Stimulated activated CD8-positive, alpha-beta memory T cell treated with anti-CD3 and anti-CD28 coated beads, Interleukin-7, amount 100 ng/mL, for 48 hours (primary cell): ENCODE measurements at places on chromosomes 16 and 17.

DNA sequence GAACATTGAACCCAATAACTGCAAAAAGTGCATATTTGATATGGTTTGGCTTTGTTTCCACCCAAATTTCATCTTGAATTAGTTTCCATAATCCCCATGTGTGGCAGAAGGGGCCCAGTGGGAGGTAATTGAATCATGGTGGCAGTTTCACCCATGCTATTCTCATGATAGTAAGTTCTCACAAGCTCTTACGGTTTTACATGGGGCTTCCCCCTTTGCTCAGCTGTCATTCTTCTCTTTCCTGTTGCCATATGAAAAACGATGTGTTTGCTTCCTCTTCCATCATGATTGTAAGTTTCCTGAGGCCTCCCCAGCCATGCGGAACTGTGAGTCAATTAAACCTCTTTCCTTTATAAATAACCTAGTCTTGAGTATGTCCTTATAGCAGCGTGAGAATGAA lies 127.6 kb downstream of the CHD9NB start:
- no peak for DNase-seq

- DNase-seq = peak; percentile 69
Measured at GRCh38 chr16:15961060-15961511, 11.7 kb downstream of the ABCC1 start.

DNA sequence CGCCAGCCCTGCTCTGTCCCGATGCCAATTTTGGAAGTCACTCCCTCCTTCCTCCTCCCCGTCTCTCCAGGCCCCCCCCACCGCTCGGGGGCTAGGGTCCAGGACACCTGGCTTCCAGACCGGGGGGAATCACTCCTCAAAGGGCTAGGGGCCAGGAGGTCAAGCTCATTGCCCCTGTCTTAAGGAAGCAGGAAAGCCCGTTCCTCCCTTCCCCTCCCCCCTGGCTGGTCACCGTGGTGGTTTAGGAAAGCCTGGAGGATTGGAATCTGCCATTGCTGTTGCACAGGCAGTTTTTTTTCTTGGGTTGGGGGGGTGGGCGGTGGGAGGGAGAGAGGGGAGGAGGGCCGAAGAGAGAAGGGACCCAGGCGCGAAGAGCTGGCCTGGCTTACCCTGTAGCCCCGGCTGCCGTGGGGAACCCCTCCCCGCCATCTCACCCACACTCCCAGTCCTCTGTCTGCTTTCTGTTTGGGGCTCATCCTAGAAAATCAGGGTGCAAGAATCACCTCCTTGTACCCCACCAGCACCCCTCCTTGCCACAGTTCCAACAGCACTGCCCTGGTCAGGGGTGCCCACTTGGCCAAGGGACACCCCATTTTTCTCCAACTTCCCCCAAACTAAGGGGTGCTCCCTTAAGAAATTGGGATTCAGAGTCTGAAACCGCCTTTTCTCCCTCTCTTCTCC lies 2.9 kb upstream of the BCL6B start:
- no peak for DNase-seq

GRCh38 chr17:71142333-71142732 lies 973.0 kb downstream of the KCNJ2 start:
- DNase-seq = no peak

GRCh38 chr17:41530062-41531048 lies 2.2 kb upstream of the KRT19 start:
- no peak for DNase-seq

DNA sequence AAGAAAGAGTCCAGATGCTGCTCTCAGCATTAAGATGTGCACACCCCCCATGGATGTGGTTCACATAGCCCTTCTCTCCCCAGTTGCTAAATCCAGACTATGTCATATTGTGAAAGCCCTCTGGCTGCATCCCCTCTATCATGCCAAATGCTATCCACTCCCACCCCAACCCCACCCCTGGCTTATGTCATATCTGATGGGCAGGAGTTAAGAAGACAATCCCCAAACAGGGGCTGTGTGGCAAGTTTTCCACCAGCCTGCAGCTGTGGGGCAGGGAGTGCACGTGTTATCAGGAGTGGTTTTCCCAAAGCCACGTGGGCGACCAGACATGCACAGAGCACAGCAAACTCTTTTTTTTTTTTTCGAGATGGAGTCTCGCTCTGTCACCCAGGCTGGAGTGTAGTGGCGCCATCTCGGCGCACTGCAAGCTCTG lies 10.0 kb downstream of the FAM117A start:
- DNase-seq = no peak

DNA sequence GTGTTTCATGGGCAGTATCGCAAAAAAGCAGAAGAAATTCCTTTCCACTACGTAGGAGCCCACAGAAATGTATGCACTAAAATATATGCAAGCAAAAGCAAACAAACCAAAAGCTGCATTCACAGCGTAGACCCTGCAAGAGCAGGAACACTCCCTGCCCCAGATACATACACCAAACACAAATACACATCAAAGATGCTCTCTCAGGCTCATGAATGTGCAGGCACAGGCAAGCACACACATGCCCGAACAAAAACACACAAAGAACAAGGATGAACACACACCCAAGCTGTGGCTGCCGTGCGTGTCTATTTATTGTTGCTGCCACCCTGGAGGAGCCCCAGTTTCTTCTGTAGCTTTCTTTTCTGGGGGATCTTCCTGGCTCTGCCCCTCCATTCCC lies 1.7 kb downstream of the NUPR1 start:
- no peak for DNase-seq

DNA sequence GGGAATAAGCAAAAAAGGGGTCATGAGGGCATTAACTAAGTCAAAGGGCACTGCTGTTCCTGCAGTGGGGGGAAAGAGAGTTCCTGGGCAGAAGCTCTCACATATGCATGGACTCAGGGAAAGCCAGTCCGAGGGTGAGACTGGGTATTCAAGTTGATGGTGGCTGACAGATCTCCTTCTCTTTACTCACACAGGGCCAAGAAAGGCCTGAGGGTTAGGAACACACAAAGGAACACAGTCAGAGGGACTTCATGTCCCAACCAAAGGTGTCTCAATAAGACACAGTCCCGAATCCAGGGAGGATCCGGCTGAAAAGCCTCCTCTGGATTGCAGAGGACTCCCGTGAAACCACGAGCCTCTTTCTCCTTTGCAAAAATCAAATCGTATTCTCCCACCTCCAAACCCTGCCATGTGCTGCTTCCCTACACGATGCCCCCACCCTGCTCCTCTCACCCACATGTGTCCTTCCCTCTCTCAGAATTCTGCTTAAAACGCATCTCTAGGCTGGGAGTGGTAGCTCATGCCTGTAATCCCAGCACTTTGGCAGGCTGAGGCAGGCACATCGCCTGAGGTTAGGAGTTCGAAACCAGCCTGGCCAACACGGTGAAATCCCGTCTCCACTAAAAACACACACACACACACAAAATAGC lies 23.6 kb downstream of the CUEDC1 start:
- no peak for DNase-seq

GRCh38 chr16:83973581-83974385 lies 5.7 kb downstream of the NECAB2 start:
- DNase-seq = no peak

DNA sequence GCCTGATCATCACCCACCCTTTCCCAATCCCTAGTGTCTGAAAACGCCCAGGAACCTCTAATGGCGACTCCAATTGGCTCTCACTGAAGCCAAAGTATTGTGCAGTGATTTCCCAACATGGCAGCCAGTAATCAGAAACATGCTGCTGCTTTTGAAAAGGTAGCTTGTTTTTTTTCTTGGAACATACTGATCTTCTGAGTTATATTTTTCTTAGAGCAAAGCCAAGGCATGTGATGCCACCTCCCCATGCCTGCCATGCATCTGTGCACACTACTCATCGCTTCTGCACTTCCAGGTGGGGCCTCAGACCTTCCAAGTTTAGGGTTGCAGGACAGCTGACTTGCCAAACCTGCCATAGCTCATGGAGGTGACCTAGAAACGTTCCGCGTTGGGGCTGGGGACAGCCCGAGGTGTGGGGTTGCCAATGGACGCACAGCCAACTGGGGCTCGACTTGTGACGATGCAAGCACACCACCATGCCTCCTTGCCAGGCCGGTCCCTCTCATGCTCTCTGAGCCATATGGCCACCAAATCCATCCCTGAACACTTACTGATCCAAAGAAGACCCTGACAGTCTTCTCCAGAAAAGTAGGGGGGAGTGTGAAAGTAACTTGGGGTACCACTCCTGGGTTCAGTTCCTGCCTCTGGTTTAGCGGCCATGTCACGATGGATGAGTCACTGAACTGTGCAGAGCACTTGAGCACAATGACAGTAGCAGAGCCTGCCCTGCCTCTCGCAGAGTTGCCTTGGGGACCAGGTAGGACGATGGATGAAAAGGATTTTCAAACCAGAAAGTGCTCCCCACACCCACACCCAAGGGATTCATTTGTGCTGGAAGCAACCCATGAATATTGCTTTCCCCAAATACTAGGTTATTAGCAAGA lies 155.7 kb downstream of the CCDC182 start:
- no peak for DNase-seq

- DNase-seq = no peak
Measured at GRCh38 chr16:27918755-27919154, 144.8 kb downstream of the GSG1L start.

- no peak for DNase-seq
Measured at GRCh38 chr16:4698321-4699045, 5.1 kb downstream of the NUDT16L1 start.

DNA sequence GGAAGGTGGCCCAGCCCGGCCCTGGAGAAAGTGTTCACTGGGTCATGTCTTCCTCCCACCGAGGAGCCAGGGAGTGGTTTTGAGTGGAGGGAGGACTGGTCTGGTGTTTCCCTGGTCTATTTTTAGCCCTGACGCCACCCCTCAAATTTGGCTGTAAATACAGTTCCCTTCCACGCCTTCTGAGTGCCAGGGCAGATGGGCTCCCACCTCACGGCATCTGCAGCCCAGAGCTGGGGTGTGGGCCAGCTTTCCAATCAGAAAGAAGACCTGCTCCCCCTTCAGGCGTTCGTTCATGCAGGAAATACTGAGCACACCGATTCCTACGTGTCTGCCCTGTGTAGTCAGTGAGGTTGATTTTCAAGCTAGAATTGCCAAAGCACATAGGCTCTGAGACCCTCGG lies 53.7 kb downstream of the SNX20 start:
- no peak for DNase-seq

DNA sequence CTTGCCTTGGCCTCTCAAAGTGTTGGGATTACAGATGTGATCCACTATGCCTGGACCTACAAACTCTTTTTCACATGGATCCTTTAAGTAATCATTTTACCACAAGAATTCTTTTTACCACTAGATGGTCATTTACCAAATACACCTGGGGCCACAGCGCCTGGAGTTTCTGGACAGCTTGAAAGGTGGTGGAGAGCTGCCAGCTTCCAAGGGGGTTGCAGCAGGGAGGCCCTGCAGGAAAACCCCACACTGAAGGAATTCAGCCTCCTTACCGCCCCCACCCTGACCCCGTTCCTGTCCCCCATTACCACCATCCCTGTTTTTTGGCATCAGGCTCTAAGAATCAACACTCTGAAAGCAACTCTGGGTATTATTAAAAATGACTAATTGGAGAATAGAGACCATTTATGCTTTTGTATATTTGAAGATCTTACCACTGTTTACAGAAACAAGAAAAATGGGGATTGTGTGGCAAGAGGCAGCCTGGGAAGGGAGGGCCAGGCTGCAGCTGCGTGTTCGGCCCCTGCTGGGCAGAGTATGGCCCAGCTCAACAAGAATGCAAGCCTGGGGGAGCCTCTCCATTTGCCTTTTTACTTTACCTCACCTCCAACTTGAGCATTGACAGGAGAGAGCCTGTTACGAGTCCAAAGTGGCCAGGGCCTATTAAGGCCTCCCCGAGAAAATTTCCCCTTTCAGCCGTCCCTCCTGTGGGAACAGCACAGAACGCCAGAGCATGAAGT lies 209.9 kb downstream of the ZFHX3 start:
- DNase-seq = no peak

DNA sequence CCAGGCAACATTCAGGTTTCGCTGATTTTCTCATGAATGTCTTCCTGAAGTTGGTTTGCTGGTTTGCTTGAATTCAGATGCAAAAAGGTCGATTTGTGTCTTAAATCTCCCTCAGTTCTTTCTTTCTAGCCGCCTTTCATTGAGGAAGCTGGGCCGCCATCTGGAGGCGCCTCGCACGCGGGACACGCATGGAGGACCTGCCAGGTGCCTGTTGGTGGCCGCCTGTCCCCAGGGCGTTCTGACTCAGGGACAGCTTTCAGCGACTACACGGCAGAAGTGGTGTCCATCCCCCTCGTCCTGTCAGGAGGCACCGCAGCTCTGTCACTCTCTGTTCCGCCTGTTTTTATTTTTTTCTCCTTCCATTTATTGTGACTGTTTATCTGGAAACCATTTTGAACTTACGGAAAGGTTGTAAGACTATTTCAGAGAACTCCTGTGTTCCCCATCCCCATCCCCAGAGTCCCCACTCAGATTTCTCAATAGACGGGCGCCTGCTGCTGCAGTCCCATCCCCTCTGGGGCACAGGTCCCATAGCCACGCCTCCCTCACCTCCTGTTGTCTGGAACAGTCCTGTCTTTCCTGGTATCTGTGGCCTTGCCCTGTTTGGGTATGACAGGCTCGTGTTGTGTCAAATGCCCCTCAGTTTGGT lies 33.2 kb downstream of the COX4I1 start:
- no peak for DNase-seq

DNA sequence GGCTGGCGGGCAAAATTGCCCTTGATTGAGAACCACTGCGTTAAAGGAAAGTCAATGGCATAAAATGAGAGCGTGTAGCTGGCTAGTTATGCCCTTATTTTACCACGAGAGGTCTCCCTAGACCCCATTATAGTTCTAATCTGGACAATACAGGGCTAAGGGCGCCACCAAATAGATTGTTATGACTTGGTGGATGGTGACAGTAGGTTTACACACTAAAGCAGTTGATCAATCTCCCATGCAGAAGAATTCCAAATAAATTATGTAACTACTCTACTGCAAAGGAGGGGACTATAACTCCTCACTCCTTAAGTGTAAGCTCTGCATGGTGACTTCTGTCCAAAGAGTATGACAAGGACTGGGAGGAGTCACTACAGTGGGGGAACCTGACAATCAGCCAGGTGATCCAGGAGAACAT lies 20.4 kb upstream of the YPEL2 start:
- DNase-seq = no peak

DNA sequence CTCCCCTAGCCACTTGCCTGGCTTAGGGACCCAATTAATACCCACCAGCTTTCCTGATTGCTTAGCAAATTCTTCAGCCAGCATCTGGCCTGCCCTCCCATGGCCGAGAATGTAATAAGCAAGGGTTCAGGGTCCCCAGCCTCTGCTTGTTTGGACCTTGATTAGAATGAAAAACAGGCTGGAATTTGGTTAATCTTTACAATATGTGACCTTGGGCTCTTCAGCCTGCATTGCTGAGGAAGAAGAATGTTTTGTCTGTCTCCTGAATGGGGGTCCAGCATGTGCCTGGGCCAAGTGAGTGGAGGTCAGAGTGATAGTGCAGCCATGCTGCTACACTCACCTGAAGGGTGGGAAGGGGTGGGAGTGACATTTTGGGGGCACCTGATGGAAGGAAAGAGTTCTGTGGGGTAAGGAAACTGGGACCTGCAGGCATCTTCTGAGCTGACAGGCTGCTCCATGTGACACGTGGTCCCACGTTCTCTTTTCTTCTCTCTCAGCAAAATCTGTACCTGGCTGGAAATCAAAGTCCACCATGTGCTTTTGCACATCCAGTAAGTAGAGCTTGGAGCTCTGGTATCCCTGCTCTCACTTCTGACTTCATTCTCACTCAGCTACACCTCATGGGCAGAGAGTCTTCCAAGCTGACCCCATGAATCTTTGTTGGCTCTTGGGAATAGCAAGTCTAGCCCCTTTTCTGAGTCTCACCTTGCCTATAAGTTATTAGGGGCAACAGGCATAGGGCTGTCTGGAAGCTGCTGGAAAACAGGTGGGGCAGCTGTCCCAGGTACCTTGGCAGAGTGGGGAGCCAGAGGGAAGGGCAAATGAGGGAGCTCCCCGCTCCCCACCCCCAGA lies 5.3 kb downstream of the TMEM106A start:
- DNase-seq = no peak

GRCh38 chr17:77206158-77206956 lies 65.6 kb downstream of the SEC14L1 start:
- no peak for DNase-seq
